ENCODE measurements at places on chromosomes 7 and 10.

DNA sequence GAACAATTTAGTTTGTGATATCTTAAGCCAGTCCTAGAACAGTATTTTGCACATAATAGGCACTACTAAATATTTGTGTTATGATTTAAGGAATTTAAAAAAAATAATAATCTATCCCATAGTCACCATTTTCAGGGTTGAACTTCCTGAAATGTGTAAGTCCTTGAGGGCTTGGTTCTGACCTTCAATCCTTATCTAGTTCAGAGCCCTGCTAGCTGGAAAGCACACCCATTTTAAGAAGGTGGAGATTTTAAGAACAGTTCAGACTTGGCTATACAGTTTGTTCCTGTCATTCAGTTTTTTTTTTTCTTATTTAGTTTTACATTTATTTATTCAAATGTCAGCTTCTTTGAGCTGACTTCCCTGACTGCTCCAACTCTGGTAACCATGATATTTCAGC, 183.4 kb upstream of the MAGI2 start:
- no peak for DNase-seq

- DNase-seq: no peak
Measured at GRCh38 chr7:104936546-104936945, 77.5 kb upstream of the KMT2E start.

DNA sequence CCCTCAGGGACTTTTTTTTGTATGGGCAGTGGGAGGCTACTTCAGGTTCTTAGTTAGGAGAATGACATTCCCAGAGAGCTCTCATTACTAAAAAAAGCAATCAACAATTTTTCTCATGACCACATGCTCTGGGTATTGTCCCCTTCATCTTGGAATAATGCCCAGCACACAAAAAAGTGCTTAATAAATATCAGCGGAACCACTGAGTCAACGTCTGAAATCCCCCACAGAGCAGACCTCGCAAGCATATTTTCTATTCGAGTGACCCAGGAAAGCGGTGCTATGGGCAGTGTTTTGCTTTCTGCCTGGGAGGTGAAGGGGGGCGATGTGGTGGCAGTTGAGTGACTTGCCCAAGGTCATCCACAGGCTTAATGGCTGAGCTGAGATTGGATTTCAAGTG, 493.4 kb upstream of the ZMIZ1 start:
- DNase-seq: no peak

DNA sequence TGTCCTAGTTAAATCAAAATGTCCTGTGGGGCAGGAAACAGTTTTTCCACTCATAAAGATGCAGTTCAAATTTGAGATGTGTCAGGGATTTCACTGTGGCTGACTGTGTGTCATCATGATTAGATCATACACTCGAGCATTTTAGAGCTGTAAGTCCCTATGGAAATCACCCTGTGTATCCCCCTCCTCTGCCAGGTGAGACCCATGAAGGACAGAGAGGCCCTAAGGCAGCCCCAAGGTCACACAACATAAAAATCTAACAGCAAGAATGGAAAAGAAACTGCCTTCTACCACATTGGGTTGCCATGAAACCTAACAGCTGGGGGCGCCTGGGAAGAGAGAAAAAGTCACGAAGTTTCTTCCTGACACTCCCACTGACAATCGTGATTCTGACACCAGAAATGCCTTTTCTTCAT, 135.8 kb downstream of the KCNMA1 start:
- DNase-seq: no peak

DNA sequence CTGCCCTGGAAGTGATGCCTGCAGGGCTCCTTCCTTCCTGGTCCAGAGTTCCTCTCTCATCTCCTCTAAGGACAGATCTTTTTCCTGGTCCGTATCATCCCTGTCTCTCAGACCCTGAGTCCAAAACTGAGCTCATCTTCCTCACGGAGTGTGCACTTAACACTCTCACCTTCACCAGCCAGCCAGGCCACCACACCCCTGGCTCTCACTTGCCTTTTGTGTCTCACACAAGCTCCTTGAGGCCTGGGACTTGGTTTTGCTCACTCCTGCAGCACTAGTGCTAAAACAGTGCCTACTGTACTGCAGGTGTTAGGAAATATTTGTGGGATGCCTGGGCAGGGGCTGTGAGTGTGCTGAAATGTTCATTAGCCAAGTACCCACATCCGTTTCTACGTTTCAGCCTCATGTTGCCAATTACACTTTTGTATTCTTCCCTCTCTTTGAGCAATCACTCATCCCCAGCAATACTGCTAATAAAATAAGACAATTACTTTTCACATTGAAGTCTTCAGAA, 21.4 kb upstream of the PARP12 start:
- no peak for DNase-seq
